Stimulated activated CD8-positive, alpha-beta memory T cell treated with anti-CD3 and anti-CD28 coated beads, Interleukin-7, amount 100 ng/mL, for 4 hours (primary cell): ENCODE measurements at places on chromosomes 7 and 10.

- DNase-seq = no peak
Measured at GRCh38 chr7:18499407-18500177, 4.0 kb downstream of the HDAC9 start.

DNA sequence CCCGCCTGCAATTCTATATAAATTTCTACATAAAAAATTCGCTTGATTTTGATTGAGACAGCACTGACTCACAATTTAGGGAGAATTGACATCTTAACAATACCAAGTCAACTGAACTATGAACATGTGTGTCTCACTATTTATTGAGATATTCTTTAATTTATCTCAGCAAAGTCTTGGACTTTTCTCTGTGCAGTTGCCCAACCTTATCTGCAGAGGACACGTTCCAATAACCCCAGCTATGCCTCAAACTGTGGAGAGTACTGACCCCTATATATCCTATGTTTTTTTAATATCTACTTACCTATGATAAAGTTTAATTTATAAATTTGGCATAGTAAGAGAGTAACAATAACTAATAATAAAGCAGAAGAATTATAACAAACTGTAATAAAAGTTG lies 69.4 kb upstream of the PIP4K2A start:
- no peak for DNase-seq

GRCh38 chr7:48089046-48090003 lies at the start of gene UPP1:
TSS of gene UPP1 (plus strand) at chr7:48089265. CDS start at chr7:48094784, 5,519 bp downstream.
- DNase-seq = peak; percentile 90

GRCh38 chr10:11783558-11783865 lies 39.6 kb upstream of the PROSER2 start:
- DNase-seq = no peak

DNA sequence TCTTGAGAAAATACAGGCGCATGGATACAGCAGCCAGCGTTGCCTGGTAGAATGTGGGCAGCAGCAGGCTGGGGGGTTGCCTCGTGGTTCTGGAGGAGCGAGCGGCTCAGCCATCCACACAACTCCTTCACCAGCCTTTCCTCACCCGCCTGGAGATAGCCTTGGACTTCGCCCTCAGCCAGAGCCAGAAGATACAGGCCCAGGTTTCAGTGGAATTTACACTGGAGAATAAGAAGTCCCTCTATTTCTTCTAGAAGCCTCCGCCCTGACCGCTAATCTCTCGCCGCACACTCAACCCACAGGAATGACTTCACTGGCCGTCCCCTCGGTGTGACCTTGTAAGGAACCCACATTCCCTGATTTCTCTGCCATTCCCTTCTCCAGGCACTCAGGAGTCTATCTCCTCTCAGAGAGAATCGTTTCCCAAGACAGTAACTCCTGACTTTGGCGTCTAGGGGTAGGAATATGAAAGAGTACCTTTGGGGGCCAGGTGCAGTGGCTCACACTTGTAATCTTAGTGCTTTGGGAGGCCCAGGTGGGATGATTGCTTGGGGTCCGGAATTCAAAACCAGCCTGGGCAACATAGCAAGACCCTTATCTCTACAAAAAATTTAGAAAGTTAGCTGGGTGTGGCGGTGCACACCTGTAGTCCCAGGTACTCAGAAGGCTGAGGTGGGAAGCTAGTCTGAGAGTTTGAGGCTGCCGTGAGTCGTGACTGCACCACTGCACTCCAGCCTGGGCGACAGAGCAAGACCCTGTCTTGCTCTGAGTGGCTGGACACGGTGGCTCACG lies 52.0 kb upstream of the ECHDC3 start:
- DNase-seq = no peak

DNA sequence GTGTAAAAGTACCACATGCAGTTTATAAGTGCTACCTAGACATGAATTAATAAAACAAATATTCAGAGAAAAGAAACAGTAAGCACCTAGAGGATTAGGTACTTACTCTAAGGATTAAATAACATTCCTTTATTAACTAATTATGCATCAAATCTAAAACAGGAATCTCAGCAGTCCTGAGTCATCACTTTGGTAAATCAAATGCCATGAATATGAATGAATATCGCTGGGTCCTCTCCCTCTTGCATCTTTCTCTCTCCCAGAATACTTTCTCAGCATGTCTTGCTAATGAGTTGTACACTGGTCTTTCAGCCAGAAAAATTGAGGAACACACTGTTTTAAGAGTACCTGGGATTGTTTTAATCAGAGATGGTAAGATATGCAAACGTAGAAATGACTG lies 225.5 kb upstream of the NFE2L3 start:
- no peak for DNase-seq

DNA sequence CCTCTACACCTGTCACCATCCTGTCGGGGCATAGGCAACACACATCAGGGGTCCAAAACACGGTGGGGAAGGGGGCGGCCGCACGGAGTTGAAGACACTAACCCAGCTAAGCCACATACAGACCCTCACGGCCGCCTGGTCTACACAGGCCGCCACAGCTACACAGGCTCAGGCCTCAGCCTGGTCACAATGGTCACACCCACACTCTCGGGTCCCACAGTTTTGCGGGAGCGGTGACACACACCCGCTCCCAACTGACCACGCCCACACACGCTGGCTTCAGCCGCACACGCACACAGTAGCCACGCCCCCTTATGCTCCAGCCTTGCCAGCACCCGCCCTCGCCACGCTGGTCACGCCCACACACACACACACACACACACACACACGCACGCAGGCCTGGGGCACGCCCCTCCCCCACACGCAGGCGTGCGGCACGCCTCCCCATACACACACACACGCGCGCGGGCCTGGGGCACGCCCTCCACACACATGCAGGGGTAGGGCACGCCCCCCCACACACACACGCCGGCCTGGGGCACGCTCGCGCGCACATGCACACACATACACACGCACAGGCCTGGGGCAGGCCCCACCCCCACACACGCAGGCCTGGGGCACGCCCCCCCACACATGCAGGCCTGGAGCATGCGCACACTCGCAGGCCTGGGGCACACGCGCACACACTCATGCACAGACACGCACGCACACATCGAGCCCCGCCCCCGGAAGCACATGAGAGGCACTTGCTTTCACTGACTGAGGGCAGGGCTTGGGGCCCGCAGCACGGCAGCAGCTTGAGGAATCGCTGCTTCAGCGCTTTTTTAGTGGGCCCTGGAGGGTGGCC lies 12.3 kb upstream of the OGA start:
- peak; percentile 90 for DNase-seq

- no peak for DNase-seq
Measured at GRCh38 chr7:31764462-31764861, 77.4 kb downstream of the PPP1R17 start.

GRCh38 chr7:66013938-66014337 lies 31.9 kb upstream of the GUSB start:
- DNase-seq = no peak

DNA sequence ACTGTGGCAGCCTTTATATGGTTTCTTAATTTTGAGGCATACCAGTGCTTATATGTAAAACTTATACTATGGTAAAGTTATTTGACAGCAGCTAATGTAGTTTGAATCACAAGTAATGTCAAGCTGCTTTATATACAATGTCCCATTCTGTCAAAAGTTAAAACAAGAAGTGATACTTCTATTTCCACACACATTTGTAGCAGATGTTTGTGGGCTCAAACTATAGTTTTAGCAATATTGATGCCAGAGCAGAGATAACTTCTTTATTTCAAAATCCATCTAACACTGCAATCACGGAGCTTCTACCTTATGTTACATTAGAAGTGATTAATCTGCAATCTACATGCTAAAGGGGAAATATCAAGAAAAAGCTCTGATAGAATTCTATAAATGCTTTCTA lies 149.6 kb downstream of the ADK start:
- no peak for DNase-seq

GRCh38 chr7:26500749-26501352 lies 209.2 kb downstream of the SNX10 start:
- DNase-seq = no peak

DNA sequence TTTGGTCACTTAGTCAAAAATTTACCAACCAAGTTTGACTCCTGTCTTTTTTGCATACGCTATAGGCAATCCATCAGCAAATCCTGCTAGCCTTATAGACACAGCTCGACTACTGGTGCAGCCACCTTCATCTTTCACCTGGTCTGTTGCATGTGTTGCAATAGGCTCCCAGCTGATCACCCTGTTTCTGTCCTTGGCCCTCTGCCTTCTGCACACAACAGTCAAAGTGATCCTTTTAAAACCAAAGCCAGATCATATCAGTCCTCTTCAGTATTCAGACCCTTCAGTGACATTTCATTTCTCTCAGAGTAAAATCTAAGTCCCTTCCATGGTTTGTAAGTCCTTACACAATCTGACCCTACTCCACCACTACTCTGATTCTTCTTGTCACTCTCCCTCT lies 10.9 kb upstream of the CDK6 start:
- DNase-seq = no peak

DNA sequence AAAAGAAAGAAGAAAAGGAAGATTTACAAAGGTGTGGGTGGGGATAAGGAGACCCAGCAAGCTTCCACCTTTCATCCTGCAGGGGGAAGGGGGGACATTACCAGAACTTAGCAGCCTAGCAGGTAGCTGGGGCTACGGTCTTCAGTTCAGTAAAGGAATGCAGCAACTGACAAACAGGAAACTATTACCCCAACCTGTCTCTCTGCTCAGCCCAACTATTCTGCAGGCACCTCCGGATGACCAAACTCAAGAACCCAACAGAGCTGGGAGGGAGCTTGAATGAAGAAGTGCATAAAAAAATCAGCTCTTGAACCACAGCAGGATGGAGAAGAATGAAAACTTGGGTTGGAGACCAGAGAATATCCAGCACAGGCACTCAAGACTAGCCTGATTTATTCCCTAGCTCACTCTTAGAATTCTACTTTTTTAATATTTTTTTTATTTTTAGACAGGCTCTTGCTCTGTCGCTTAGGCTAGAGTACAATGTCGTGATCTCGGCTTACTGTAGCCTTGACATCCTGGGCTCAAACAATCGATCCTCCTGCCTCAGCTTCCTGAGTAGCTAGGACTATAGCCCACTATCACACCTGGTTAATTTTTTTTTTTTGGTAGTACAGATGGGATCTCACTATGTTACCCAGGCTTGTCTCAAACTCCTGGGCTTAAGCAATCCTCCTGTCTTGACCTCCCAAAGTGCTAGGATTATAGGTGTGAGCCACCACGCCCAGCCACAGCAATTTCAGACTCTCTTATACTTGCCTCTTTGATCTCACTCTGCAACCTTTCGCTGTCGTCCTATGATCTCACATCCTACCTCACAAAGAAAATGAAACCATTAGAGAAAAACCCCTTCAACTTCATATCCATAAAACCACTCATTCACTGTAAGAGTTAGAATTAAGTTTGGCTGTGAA lies 18.5 kb upstream of the C10orf67 start:
- DNase-seq = no peak

- DNase-seq = no peak
Measured at GRCh38 chr7:81231301-81231838, 312.5 kb upstream of the SEMA3C start.

DNA sequence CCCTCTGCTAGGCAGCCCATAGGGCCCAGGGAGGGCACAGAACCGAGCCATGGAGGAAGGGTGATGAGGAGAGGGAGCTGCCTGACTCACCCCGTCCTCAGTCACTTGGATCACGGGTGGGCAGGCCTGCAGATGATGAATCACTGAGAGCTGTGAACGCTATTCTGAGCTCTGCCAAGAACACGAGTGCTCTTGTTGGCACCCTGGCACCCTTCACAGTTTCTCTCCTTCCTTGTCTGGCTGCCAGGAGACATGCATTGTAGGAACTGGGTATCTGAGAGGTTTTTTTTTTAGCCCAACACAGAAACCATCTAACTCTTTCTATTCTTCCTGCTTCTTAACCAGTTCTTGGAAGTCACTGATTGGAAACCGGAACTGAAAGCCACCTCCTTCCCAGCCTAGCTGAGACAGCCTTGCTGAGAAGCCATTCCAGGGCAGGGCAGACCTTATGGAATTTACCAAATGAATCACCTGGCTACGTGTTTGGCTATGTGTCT lies 82.1 kb downstream of the SLC37A3 start:
- DNase-seq = no peak

GRCh38 chr7:91656541-91657482 lies 223.7 kb downstream of the MTERF1 start:
- no peak for DNase-seq

- DNase-seq = peak; percentile 23
Measured at GRCh38 chr10:17425584-17426262, 28.7 kb downstream of the ST8SIA6 start.

DNA sequence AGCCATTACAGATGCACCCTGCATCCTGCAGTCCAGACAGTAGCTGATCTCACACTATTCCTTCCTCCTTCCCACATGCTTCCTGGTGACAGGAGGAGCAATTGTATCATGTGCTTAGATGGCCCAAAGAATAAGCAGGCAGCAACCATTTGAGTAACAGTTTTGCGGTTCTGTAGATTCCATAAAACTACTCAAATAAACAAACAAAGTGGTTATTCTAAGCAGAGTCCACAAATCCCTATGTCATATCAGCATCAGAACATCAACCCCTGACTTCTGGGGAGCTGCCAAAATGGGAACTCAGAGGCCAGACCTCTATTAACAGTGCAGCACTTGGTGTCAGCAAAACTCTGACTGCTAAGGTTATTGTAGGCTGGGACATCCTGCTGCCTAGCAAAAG lies 226.0 kb downstream of the SORCS1 start:
- no peak for DNase-seq

- no peak for DNase-seq
Measured at GRCh38 chr10:132870426-132870825, 71.9 kb downstream of the CFAP46 start.

DNA sequence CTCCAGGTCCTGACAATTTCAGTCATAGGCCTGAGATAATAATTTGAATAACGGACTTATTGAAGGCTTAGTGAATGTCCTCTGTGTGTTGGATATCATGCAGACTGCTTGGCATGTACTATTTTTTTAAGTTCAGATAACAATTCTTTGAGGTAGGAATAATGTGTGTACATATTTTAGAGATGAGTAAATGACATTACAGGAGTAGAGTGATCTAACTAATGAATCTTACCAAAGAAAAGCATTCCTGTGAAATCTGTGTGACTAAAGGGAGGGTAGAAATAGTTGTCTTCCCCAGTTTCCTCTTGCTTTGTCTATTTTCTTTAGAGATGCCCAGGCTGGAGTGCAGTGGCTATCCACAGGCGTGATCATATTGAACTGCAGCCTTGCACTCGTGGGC lies 391.8 kb upstream of the ETV1 start:
- DNase-seq = no peak

DNA sequence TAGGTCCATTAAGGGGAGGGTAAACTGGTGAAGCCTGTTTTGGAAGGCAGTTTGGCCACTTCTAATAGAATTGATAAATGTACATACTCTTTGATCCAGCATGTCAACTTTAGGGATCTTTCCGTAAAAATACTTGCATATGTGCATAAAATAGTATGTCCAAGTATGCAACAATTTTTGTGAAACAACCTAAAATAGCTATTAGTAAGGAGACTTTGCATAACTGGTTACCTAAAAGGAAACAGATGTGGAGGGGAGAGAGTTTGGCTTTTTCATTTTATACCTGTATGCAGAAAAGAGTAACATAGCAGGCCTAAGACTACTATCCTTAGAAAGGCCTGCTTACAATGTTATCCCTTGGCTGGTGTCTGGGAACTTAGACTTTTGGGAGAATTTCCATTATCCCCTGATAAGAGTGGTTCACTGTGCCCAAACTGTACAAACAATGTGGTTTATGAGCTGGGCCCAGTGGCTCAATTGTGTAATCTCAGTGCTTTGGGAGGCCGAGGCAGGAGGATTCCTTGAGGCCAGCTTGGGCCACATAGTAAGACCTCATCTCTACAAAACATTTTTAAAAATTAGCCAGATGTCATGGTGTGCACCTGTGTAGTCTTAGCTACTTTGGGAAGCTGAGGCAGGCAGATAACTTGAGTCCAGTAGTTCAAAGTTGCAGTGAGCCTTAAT lies 21.3 kb downstream of the PTPN12 start:
- DNase-seq = no peak

GRCh38 chr10:77685432-77685831 lies 47.8 kb upstream of the KCNMA1 start:
- no peak for DNase-seq
